Esophagus squamous epithelium (tissue), 5 donors: ENCODE measurements at places on chromosomes 1 and 21.

GRCh38 chr1:53572815-53573173 lies 113.6 kb downstream of the DMRTB1 start:
- DNase-seq, result no peak

DNA sequence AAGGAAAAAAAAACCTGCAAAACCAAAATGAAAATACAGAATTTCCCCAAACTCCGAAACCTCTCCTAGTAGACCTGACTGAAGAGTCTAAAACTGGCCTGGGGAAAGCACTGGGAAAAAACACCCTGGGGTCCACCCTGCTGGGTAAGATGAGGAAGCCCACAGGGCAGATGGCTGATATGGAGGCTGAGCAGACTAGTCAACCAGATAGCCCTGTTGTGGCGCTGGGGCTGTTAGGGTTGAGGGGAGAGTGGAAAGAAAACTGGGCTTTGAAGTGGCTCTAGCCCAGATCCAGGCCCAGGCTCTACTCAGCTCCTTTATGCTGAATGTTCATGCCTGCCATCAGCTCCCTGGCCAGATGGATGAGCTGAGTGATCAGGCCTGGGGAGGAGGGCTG lies 6.8 kb upstream of the SLAMF1 start:
- DNase-seq, result no peak

DNA sequence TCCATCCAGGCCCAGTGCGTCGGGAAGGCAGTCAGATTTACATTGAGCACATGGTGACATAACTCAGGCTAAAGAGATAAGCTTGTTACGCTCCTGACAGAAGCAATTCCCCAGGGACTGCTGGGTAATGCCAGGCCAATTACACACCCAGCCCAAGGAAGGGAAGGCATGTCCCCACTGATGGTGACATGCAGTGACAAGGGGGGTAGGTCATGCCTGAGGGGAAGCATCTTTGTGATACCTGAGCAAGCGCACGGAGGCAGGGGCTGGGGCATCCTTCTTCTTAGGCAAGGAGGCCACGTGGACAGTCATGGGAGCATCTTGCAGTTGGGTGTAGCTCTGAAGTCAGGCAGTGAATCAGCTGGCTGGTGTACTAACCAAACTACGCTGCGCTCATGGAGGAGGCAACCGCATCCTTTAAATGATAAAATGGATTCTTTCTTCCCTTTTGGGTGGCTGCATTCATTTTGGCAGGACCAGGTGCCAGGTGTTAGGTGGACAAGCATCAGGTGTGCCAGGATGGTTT lies 39.6 kb upstream of the GRIK3 start:
- no peak for DNase-seq

DNA sequence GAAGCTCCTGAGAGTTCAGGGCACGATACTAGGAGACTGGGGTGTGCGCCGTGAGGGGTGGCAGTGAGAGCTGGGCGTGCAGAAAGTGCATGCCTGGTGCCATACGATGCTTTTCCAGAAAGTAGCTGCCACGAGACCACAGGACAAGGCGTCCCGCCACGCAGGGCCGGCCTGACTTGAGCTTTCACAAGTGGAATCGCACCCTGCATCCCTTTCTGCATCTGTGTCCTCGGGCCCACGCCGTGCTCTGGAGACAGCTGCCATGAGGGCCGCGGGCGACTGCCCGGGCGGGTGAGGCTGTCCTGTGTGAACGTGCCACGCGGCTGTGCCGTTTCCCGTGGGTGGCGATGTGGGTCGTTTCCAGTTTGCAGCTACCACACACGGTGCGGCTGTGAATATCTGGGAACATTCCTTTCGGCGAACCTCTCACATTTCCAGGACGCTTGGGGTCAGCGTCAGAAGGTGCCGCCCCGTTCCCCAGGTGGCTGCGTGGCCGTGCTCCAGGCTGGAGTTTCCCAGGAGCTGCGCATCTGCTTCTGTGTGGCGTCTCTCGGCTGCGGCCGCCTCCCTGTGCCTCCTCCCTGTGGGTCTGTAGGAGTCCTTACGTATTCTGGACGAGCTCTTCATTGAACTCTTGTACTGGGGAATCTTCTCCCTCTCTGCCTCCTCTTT lies 1.0 kb upstream of the PERM1 start:
- no peak for DNase-seq

DNA sequence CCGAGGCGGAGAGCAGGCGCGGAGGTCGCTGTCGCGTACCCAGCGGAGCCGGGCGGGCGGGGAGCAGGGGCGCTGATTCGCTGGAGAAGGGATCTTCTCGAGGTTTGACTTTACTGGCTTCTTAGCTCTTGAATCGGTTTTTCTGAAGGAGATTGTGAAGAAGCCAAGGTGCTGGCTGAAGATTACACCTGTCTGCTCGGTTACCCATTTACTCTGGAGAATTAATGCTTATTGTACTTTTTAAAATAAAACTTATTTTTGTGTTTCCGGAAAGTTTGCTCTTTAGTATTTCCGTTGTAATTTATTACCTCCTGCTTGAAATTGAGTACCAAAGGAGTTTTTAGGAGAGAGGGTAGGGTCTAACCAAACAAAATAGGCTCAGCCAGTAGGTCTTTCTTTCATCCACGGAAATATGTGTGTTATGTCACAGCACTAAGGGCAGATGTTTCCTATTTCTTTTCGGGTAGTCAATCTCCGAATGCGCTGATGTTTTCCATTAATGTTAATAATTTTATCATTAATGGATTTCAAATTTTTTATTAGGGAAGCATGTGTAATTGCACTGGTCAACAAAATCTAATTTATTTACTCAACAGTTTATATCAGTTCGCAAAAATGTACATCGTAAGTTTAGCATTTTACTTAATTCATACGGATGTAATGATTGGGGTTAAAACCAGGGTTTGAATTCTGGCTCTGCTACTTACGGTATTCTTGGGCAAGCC lies 510 bp upstream of the GNG5 start:
- DNase-seq, result no peak

DNA sequence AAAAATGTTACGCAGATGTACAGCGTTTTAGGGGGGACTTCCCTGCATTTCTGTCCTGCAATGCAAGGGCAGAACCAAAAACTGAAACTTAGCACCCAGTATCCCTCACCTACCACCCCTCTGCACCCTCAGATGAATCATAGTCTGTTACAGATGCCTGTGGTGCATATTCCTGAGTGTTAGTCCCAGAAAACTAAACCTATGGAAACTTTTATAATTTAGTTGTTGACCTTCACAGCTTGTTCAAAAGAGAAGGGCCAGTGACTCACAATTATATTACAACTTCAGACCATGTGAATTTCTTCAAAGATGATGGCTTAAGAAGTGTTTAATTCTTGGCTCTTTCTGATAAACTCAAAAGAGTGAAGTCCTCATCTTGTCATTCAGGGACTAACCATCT lies 5.8 kb downstream of the PTGER3 start:
- DNase-seq, result no peak

DNA sequence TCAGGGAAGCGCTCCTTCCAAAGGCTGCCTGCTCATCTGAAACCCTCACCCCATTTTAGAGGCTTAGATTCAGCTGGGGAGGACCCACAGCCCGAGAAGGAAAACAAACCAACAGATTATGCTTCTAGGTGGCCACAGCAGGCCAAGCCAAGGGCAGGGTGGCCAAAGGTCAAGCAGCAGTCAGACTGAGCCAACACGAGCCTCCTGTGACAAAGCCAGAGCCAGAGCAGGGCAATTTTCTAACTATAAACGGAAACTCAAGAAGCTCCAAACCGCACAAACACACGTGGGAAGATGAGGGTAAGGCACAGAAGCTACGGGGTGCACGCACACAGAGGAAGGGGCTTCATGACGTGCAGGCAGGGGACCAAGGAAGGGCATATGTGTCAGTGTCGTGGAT lies 64.1 kb downstream of the PLEKHA6 start:
- no peak for DNase-seq

GRCh38 chr1:243693800-243694199 lies 156.2 kb downstream of the AKT3 start:
- DNase-seq, result no peak

DNA sequence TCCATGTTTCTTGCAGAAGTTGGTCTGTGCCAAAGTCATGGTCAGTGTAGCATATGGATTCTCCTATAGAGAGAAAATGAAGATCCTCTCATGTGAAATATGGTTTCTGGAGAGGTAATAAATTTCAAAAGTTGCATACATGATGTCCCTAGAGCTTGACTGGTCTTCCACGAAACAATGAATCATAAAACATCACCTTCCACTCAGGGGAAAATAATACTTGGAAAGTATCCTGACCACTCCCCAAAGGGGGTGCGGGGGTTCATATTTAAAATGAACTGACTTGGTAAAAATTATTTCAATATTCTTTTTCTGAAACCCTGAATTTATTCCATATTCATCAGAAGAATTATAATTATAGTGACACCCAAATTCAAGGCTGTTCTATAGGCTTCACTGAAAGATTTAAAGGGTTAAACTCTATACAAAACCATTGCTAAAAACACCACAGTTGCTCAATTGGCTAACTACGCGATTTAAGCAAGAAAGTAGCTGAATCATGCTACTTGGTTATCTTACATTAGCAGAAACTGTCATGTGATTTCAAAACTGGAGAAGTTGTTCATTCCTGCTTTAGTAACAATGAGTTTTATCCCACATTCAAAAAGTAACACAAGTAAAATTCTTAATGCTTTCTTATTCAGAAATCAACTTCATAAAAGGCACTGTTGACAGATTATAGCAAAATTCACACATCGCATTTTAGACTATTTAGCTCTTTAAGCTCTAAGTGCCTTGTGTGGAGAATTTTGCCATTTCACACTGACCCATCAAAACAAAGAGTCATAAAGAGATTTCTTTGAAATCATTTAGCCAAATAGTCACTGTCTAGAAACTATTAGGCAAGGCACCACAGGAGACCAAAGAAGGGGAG lies 5.3 kb downstream of the CREG1 start:
- DNase-seq, result no peak
